ENCODE measurements at places on chromosomes 4 and X. TPM values are rescaled to one million over a fixed set of nuclear protein-coding genes. Genes with fewer than 3 reads are reported as not detected.

The AFAP1 gene
- 133 TPM for total RNA-seq

The GABRG1 gene
- total RNA-seq: not detected

The GC gene
- total RNA-seq: not detected

The STEEP1 gene
- 26.8 TPM for total RNA-seq

The UGT8 gene
- total RNA-seq: 0.32 TPM

The GUCY1A1 gene
- total RNA-seq: 0.43 TPM

The NPY1R gene
- 1.6 TPM for total RNA-seq

The HTN3 gene
- total RNA-seq: not detected

The SCRG1 gene
- under 0.01 TPM for total RNA-seq

Measured in fibroblast of villous mesenchyme (primary cell).